ENCODE measurements at places on chromosomes 13 and 19. TPM values are rescaled to one million over a fixed set of nuclear protein-coding genes. Genes with fewer than 3 reads are reported as not detected.

DNA sequence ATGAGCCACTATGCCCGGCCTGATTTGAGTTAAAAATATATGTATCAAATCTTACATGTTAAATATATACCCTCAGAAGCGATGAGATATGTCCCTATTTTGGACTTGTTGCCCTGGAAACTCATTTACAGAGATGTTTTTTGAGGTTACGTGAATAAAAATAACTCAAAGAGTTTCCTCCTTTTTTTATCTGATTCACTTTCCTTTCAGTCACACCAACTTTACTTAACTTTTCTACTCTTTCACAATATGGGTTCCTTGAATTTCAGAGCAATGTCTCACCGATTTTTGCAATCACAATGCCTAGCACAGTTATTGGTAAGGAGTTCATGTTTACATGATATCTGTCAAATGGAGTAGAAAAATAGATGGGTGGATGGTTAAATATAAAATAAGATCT, 2.3 kb downstream of the OR7C2 start:
- DNase-seq = no peak

GRCh38 chr13:31261241-31261640, 61.5 kb downstream of the B3GLCT start:
- no peak for DNase-seq

GRCh38 chr19:10122045-10122444, 2.3 kb upstream of the EIF3G start:
- no peak for DNase-seq

GRCh38 chr19:1871630-1872029, 8.3 kb upstream of the KLF16 start:
- DNase-seq = no peak

GRCh38 chr13:83414393-83414792, 467.9 kb downstream of the SLITRK1 start:
- DNase-seq = no peak

DNA sequence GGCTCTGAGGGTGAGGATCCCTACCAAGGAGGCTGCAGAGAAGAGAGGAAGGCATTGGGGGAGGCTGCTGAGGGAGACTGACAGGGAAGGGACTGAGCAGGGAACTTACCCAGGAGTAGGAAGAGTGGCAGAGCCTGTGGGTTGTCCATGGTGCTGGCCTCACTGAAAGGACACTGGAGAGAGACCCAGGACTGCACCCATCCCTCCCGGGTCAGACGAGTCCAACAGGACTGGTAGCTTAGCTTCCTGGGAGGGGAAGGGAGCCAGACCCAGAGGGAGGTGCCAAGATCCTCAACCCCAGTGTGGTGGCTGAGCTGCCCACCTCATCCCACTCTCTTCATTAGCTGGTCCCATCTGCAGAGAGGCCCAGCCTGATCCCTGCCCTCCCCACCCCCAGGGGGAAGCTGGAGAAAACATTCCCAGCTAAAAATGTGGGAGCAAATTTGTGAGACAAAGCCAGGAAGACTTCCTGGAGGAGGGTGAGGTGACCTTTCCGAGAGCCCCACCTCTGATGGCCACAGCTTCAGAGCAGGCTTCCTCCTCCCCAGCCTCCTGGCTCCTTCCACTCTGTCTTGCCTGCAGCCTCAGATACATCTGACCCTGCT, at the start of gene VSIG10L:
Gene VSIG10L, minus strand, starts transcription at position 164 of the 605 bp plus-strand sequence. Its CDS starts 15 bp downstream, at position 149.
- no peak for DNase-seq

DNA sequence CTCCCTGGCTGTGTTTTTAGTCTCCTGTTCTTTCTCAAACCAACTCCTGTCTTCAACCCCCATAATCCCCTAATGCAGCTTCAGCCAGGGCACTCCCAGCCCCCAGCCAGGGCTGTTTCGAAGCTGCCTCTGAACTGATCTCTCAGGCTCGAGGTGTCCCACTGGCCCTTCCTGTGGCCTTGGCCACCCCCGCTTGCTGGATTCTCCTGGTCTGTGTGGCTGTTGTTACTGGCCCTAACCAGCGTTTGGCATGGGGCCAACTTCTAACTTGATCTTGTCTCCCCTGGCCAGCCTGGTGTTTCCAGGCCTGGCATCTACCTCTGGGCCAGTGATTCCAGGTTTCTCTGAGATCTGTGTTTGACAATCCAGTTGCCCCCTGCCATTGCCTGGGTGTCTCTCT, 11.0 kb downstream of the XAB2 start:
- no peak for DNase-seq

DNA sequence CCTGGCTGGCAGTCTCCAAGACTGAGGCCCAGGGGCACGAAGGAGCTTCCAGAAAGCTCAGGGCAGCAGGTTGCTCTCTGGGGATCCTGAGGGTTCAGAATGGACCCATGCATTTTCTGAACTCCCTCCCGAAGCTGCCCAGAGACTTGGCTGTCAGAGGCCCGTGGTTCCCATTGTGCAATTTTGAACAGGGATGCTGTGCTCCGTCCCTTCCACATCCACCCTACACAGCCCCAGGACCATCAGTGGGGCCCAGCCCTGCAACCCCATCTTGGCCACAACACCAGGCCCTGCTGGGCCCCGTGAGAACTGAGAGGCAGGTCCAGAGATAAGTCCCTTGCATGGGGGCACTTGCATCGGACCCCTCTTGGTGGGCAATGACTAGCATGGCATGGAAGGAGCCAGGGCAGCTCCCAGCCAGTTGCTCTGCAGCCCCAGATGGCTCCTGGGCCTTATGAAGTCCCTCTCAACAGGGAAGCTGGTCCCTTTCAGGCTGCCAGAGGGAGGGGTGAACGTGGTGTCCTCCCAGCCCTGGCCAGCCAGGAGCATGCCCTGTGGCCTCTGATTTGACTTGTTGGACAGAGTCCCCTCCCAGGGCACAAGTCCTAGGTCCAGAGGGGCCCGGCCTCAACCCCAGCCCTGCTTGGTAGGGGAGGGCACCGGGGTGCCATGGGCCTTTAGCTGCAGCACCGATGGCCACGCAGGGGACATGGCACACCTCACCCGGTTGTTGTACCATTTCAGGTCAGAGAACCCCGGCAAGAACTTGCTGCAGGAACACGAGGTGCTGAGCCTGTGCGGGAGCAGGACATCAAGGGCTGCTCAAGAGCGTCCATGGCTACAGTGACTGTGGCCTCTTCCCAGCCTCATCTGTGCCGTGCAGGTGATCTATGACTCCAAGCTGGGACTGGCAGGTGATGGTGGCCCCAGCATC, 17.3 kb upstream of the ZNF14 start:
- no peak for DNase-seq

DNA sequence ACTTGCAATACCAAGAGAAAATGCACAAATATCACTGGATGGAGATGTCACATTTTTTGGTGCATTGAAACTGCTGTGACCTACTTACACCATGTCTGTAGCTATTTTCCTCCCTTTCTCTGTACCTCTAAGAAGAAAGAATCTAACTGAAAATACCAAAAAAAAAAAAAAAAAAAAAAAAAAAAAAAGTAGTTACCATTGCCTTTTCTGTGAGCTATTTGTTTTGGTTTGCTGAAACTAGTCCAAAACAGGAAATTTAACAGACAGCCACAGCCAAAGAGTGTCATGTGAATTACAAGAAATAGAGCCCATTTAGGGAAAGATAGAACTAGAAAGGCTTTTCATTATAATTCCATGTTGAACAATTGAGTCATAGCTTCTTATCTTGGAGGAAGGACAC, 37.3 kb downstream of the TNFSF13B start:
- DNase-seq = no peak

- DNase-seq = no peak
These were observed 34.8 kb downstream of the ATP7B start for GRCh38 chr13:51976423-51976822.

DNA sequence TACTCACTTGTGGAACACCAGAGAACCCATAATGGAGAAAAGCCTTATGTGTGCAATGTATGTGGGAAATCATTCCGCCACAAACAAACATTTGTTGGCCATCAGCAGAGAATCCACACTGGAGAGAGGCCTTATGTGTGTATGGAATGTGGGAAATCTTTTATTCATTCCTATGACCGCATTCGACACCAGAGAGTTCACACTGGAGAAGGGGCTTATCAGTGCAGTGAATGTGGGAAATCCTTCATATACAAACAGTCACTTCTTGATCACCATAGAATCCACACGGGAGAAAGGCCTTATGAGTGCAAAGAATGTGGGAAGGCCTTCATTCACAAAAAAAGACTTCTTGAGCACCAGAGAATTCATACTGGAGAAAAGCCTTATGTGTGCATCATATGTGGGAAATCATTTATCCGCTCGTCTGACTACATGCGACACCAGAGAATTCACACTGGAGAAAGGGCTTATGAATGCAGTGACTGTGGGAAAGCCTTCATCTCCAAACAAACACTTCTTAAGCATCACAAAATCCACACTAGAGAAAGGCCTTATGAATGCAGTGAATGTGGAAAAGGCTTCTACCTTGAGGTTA, 10.9 kb downstream of the ZNF549 start:
- no peak for DNase-seq

The FUT3 gene
- total RNA-seq = not detected

The ZSCAN5A gene
- total RNA-seq = 7.9 TPM

The RFPL4A gene
- not detected for total RNA-seq
